Lower lobe of right lung (tissue), 2 donors: ENCODE measurements at places on chromosomes 3 and 15. TPM values are rescaled to one million over a fixed set of nuclear protein-coding genes. Genes with fewer than 3 reads are reported as not detected.

Gene ALDH1L1
- total RNA-seq: 2.8 TPM

Gene ANKRD34C
- not detected for total RNA-seq

Gene FAM81A
- 1.8 TPM for total RNA-seq

GRCh38 chr3:166243511-166243910, 406.3 kb upstream of the BCHE start:
- no peak for DNase-seq
- H3K27ac ChIP-seq: no peak overlapping the region
- no peak overlapping the region for H3K4me3 ChIP-seq
- H3K36me3 ChIP-seq: no peaks in the 10 kb centered on the region

DNA sequence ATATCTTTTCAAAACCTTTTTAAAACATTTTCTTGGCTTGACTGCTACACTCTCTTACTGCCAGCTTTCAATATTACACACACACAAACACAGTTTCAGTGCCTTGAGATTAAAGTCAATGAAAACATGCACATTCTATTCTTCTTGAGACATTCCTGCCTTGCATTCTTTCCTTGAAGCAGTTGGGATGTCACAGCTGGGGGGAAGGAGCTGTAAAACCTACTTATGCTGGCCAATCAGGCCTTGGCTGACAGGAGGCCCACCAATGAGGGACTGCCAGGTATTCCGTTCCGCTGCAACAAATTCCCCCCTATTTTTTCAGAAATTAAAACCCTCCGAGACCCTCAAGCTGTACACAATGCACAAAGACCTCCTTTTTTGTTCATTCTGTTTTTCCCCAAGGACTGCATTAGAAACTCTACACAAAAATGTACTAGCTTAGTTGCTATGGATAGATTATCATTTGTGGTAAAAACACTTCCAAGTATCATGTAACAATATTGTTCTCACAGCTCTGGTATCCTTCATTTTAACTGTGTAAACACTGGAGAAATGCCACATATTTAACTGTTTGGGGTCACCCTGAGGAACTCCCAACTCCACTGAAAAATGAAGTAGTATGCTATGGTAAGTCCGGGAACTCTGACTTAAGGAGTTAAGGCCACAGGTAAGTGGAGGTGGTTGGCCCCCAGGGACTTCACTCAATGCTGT, 18.5 kb downstream of the FSTL1 start:
- H3K36me3 ChIP-seq: no peaks in the 10 kb centered on the region
- H3K4me3 ChIP-seq: no peak overlapping the region
- DNase-seq: no peak
- no peaks in the 10 kb centered on the region for H3K27me3 ChIP-seq

- H3K27ac ChIP-seq: no peak overlapping the region
- DNase-seq: no peak
- H3K4me3 ChIP-seq: no peak overlapping the region
- H3K4me1 ChIP-seq: peaks cover 70% of the 10 kb centered on the region
- no peaks in the 10 kb centered on the region for H3K27me3 ChIP-seq
These were observed 4.8 kb downstream of the SECISBP2L start for GRCh38 chr15:49041426-49041825.

DNA sequence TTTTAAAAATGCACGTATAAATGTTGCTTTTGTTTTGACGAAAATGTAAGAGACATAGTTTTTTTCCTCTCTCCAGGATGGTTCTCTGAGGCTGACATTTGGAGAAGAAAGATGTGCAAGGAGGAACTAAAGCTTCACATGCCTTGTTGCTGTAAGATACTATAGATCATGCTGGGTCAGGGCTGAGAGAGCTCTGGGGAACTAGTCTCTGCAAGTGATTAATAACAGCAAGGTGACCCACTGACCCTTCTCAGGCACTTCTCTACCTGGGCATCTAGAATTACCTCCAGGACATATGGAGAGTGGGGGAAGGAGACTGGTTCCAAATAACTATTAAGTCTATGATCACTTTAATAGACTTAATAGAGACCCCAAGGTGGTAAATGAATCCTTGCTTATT, 246.0 kb downstream of the KBTBD8 start:
- H3K4me1 ChIP-seq: no peaks in the 10 kb centered on the region
- H3K27ac ChIP-seq: no peak overlapping the region
- no peaks in the 10 kb centered on the region for H3K36me3 ChIP-seq
- H3K27me3 ChIP-seq: peaks cover under 1% of the 10 kb centered on the region
- H3K4me3 ChIP-seq: no peak overlapping the region
- DNase-seq: no peak

- H3K27me3 ChIP-seq: no peaks in the 10 kb centered on the region
- H3K27ac ChIP-seq: peak overlapping the region; percentile 69
- H3K4me3 ChIP-seq: peak overlapping the region; percentile 80
- peaks cover 22% of the 10 kb centered on the region for H3K4me1 ChIP-seq
- no peaks in the 10 kb centered on the region for H3K36me3 ChIP-seq
- DNase-seq: peak; percentile 72
These were observed 563 bp downstream of the PXYLP1 start for GRCh38 chr3:141231952-141232823.

- H3K36me3 ChIP-seq: no peaks in the 10 kb centered on the region
- no peak for DNase-seq
- H3K27ac ChIP-seq: no peak overlapping the region
- H3K27me3 ChIP-seq: no peaks in the 10 kb centered on the region
- no peak overlapping the region for H3K4me3 ChIP-seq
- peaks cover 17% of the 10 kb centered on the region for H3K4me1 ChIP-seq
These were observed 57.9 kb downstream of the STAG1 start for GRCh38 chr3:136694321-136694720.

- H3K4me1 ChIP-seq: no peaks in the 10 kb centered on the region
- H3K27me3 ChIP-seq: no peaks in the 10 kb centered on the region
- H3K4me3 ChIP-seq: no peak overlapping the region
- no peak overlapping the region for H3K27ac ChIP-seq
These were observed 345.5 kb downstream of the CHL1 start for GRCh38 chr3:542021-542420.

DNA sequence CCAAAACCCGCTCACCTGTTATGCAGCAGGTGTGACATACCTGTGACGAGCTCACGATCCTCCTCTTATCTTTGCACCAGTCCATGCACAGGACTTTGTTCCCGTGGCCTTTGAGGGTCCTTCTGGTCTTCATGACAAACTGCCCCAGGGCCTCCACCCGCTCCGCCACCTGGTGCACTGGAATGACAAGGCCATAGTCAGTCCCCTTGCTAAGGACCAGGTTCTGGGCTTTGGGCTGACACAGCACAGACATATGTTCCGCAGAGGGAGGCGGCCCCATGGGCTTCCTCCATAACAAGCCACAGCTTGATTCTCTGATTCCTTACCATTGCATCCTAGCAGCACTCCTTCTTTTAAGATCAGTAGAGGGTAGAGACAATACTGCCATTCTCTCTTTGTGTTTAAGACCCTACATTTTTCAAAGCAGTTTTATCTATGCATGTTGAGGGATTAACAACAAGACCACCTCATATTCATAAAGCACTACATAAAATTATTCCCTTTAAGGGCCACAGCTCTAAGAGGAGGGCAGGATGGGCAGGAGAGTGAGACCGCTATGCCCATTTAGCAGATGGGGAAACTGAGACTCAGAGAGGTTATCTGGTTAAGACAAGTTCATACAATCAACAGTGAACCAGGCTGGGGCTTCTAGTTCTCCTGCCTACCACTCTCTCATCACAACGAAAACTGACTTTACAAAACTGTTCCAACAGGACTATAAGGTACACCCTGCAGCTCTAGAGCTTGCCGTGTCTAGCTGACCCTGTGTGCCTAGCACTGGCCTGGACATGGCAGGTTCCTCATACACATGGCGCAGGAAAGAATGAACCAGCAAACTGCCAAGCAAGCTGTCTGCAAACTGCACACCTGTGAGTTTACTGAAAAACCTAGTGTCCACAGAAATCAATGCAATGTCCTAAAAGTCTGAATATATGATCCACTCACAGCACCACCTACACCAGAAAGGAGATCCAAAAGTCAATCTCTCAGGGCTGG, 37.0 kb downstream of the GNB5 start:
- H3K4me3 ChIP-seq: no peak overlapping the region
- DNase-seq: no peak
- H3K27ac ChIP-seq: no peak overlapping the region
- H3K27me3 ChIP-seq: no peaks in the 10 kb centered on the region
